ENCODE measurements at places on chromosomes 6 and 20. TPM values are rescaled to one million over a fixed set of nuclear protein-coding genes. Genes with fewer than 3 reads are reported as not detected.

The HLA-DRA gene
- 116 TPM for total RNA-seq

The ID1 gene
- 356 TPM for total RNA-seq

The CALHM5 gene
- 1.8 TPM for total RNA-seq

The OR2B6 gene
- total RNA-seq: not detected

The HFE gene
- total RNA-seq: 16.6 TPM

The LPA gene
- total RNA-seq: 0.85 TPM

The PPIL6 gene
- 4.2 TPM for total RNA-seq

The C6orf163 gene
- total RNA-seq: 4.7 TPM

The NPBWR2 gene
- total RNA-seq: not detected

The EPPIN gene
- not detected for total RNA-seq

The PTCRA gene
- not detected for total RNA-seq

The KCNB1 gene
- 16.1 TPM for total RNA-seq

The OLIG3 gene
- total RNA-seq: not detected

The TREML4 gene
- not detected for total RNA-seq

The RNF182 gene
- 3.2 TPM for total RNA-seq

The ZFP57 gene
- total RNA-seq: 0.57 TPM

The TRIM40 gene
- total RNA-seq: not detected

The KCNG1 gene
- total RNA-seq: 57.9 TPM

The BAG2 gene
- total RNA-seq: 6.8 TPM

The TUBB1 gene
- not detected for total RNA-seq

The PANK2 gene
- 49.7 TPM for total RNA-seq

The LY6G6D gene
- total RNA-seq: not detected

The PRL gene
- not detected for total RNA-seq

The RPS21 gene
- 4,377 TPM for total RNA-seq

The LINC00237 gene
- total RNA-seq: not detected

The ULBP3 gene
- not detected for total RNA-seq

The ANGPT4 gene
- 0.27 TPM for total RNA-seq

The POU5F1 gene
- total RNA-seq: 3.4 TPM

The SCUBE3 gene
- total RNA-seq: 3.4 TPM

The PTK6 gene
- 1.1 TPM for total RNA-seq

The ETV7 gene
- total RNA-seq: 1.8 TPM

The LRRN4 gene
- 0.68 TPM for total RNA-seq

The FRK gene
- 3.2 TPM for total RNA-seq

All from prostate gland (tissue), 2 donors.